ENCODE measurements at places on chromosomes 1 and 21. TPM values are rescaled to one million over a fixed set of nuclear protein-coding genes. Genes with fewer than 3 reads are reported as not detected.

GRCh38 chr1:198391393-198392020, 149.0 kb downstream of the ATP6V1G3 start:
- DNase-seq, result no peak

DNA sequence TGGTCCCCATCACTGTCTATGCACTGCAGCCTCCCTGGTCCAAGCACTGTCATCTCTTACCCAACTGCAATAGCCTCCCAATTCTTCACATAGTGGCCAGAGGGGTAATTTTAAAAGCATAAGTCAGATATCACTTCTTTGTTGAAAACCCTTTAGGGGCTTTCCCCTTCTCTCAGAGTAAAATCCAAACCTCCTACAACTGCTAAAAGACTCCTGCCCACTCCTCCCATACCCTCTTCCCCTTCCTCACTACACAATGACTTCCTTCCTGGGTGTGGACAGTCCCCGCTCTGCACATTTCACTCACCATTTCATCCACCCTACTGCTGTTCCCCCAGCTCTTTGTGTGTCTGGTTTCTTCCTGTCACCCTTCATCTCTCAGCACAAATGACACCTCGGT, 8.3 kb downstream of the MCOLN2 start:
- DNase-seq, result no peak

GRCh38 chr1:218865591-218865990, 308.1 kb upstream of the LYPLAL1 start:
- no peak for DNase-seq

DNA sequence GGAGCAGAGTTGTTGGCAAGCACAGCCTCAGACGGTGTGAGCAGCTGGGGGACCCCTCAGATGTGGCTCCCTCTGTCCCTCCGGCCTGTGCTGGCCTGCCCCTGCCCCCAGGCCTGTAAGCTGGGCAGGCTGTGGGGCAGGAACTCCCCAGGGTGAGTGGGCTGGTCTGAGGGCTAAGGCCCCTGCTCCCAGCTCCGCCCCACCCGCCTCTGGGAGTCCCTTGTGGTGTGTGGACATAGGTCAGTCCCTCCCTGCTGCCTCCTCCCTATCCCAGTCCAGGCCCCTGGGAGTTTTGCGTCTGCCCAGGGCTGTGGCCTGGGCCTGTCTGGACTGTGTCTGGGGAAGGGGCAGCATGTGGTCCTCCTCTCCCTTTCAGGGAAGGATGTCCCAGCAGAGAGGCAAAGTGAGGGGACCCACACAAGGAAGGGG, 3.6 kb upstream of the VWA1 start:
- no peak for DNase-seq

DNA sequence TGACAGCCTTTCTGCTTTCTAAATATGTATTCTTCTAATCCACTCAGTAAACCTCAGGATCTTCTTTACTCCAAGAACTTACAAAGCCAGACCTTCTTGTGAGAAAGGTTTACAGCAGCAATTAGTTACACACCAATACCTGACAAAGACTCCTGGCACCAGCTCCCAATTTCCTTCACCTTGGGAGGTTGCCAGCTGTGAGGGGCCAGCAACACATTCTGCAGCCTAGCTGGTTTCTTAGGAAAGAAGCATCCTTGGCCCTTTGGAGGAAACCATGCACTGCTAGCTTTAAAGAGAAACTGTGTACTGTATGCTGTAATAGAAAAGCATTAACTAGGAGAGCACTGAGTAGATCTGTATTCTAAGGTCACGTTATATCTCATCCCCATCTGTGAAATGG, 10.8 kb downstream of the FYB2 start:
- no peak for DNase-seq

DNA sequence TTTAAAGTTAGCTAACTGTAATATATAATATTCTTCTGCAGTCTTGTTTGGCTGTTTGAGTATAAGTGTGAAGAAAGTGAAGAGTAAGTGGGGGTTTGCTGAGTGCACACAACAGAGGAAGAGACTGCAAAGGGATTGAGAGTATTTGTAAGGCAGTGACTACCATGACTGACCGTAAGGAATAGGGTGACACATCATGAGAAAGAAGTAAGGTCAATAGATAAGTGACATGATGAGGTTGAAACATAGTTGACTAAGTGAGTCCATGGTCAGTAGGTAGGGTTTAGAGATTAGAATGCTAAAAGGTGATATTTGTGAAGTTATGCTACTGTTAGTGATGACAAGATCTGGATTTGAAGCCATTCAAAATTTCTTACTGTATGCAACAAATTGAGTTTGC, 27.7 kb downstream of the WARS2 start:
- no peak for DNase-seq

DNA sequence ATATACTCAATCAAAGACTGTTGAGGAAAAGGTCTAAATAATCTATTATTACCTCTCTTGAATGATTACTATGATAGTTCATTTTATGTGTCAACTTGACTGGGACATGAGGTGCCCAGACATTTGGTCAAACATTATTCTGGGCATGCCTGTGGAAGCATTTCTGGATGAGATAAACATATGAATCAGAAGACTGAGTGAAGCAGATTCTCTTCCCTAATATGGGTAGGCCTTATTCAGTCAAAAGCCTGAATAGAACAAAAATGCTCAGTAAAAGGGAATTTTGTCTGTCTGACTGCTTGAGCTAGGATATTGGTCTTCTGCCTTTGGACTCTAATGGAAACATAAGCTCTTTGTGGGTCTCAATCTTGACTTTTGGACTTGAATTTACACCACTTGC, 73.3 kb upstream of the SOX13 start:
- no peak for DNase-seq

GRCh38 chr1:229024528-229025130, 246.3 kb upstream of the RAB4A start:
- DNase-seq, result no peak

- no peak for DNase-seq
Observed at GRCh38 chr1:101219924-101220870, 16.6 kb upstream of the S1PR1 start.

DNA sequence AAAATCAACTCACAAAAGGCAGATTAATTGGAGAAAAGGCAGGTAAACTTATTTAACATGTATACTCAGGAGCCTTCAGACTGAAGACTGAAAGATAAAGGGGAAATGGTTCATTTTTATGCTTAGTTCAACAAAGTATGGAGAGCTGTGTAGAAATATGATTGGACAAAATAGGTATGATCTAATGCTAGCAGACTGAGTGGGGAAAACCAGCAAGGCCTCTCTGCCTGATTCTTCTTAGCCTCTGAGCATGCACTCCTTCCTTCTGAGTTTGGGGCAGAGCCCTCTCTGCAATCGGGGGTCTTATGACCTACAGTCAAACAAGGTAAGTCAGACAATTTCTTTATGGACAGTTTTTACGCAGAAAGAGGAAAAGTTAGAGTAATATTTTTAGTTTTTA, 38.8 kb upstream of the SUCO start:
- no peak for DNase-seq

- DNase-seq, result no peak
Observed at GRCh38 chr21:35559128-35559828, 501.0 kb downstream of the SETD4 start.

PSMB2 gene
- polyA plus RNA-seq, result 60.6 TPM

OPRD1 gene
- 0.50 TPM for polyA plus RNA-seq

ZNF683 gene
- polyA plus RNA-seq, result not detected

ETNK2 gene
- 1.7 TPM for polyA plus RNA-seq

ADAMTS5 gene
- polyA plus RNA-seq, result 24.1 TPM

GPX7 gene
- polyA plus RNA-seq, result 157 TPM

KRTAP10-1 gene
- polyA plus RNA-seq, result not detected

FAM43B gene
- polyA plus RNA-seq, result 0.74 TPM

All from muscle of arm (tissue), 14 donors.